Ecto neural progenitor cell (in vitro differentiated cells): ENCODE measurements at places on chromosomes 4 and X.

GRCh38 chr4:52852041-52852440, 10.1 kb upstream of the RASL11B start:
- no peak for DNase-seq

DNA sequence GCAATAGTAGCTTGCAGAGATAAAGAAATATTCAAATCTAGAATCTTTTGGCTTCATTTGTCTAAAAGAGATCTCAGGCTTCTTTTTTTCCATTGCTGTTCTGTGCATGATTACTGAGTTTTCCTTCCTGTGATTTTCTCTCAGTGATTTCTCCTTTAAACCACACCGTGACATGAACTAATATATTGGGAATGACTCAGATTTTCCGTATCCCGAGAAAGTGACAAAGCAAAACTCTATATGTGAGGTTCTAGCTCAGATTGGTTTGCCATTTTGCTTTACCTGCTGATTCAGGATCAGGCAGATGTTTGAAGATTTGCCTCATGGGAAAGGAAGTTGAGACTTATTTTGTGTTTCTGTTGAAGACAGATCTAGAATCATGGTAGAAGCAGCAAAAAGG, 59.4 kb downstream of the MTHFD2L start:
- DNase-seq: no peak

- DNase-seq: no peak
These were observed 392.0 kb downstream of the MAPK10 start for GRCh38 chr4:85967872-85968271.

DNA sequence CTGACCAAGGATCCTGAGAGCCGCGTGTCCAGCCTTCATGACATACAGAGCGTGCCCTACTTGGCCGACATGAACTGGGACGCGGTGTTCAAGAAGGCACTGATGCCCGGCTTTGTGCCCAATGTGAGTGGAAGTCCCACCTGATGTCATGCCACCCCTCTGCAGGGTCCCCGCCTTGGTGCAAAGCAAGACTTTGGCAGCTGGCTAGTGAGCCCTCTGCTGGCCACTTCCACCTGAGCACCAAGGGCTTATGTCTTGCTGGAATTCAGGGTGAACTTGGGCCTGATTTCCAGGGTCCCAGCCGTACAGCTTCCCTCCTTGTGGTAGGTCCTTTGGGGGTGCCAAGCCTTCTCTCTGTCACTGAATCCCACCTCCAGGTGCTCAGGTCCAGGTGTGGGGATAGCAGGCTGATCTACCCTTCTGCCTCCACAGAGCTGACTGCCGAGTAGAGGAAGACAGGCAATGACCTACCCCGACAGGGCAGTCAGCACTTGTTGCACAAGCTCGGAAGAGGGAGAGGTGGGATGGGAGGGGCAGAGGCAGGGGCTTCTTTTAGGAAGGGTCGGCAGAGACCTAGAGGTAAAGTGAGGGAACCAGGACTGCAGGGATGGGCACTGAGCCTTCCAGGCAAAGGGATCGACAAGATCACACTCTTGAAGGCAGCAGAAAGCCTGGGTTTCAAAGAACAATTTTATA, 248.1 kb downstream of the EVC2 start:
- peak; percentile 71 for DNase-seq

DNA sequence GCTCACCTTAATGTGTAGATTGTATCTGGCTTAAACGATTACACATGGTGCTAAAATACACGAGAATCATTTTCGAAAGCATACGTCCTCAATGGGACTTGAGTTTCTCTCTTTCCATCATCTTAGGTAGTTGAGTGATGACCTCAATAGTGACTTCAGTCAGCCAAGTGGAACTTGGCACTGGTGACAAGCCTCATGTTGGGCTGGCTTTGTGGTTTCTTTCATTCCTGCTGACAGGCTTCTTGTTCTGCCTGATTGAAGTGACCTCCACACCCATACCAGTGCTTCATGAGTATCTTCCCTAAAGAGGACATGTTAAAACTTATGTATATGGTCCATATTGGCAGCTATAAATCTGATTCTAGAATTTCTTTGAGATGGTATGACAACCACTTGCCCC, 159.1 kb upstream of the WDR1 start:
- no peak for DNase-seq

DNA sequence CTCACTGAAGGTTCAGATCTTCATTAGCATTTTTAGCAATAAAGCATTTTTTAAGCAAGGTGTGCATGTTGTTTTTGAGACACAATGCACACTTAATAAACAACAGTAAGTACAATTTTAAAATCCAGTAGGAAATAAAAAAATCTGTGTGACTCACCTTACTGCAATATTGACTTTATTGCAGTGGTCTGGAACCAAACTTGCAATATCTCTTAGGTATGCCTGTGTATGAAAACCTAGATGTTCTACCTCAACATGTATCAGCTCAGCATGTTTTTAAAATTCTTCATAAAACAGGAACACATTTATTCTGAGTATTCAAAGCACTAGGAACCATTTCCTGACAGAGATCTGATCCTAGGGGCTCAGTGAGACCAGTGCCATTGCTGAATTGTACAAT, 26.7 kb downstream of the NR0B1 start:
- DNase-seq: no peak

GRCh38 chr4:76435528-76436319, 695 bp downstream of the SHROOM3 start:
- no peak for DNase-seq

DNA sequence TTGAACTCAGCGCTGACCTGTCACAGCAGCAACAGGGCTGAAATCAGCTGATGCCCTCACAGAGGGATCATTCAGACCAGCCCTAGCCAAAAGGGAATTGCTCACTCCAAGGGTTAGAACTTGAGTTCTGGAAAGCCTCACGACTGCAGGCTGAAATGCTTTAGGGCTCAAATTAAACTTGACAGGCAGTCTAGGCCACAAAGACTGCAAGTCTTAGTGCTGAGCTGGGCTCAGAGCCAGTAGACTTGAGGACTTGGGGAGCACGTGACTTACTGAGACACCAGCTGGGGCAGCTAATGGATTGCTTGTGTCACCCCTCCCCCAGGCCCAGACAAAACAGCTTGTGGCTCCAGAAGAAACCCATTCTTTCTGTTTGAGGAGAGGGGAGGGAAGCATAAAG, 119.0 kb upstream of the SLC6A14 start:
- DNase-seq: no peak

DNA sequence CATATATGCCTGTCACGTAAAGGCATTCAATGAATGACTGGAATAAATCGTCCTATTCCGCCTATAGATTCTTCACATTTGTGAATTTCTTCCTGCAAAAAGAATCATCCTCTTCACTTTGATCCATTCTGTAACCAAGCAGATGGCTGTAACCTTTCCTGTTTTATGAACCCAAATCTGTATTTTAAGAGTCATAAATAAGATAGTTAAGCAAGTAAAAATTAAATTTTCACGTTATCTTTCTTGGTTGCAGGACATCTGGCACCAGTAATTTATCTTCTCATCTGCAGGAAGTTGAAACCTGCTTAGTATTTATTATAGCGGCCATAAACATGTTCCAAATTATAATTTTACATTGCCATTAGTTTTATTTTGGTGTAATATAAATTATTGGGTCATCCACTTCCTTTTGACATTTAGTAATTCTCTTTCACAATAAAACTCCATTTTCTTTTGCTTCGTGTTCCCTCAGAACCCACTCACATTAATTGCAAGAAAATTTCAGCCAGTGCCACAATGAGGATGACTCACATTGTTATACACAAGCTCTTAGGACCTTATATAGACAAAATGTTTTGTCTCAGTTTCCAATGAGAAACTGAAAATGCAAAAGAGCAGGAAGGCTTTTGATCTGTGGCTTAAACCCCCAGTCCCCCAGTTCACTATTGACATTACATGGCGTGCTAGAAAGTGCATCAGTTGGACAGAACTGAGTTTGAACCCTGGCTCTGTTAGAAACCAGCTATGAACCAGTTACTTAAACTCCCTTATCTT, 51.1 kb downstream of the TMEM156 start:
- DNase-seq: no peak

DNA sequence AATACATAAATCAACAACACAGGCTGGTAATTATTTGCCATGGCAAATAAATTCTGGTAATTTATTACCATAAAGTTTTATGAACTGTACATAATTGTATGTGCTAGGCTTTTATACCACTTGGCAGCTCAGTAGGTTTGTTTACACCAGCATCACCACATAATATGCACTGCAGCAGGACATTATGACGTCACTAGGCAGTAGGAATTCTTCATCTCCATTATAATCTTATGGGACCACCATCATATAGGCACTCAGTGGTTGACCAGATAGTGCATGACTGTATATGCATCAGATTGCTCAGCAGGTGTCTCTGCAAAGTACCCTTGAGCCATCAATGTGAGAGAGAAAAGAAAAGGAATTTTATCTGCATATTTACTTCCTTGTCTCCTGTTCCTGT, 295.4 kb downstream of the CFAP47 start:
- no peak for DNase-seq

- no peak for DNase-seq
These were observed 39.4 kb upstream of the WDFY3 start for GRCh38 chr4:85005865-85006377.

GRCh38 chrX:27918799-27919198, 62.5 kb downstream of the DCAF8L1 start:
- DNase-seq: no peak

- no peak for DNase-seq
These were observed 20.9 kb downstream of the GPAT3 start for GRCh38 chr4:83556816-83557215.

GRCh38 chr4:92305878-92306520, 2.2 kb downstream of the GRID2 start:
- DNase-seq: peak; percentile 63

DNA sequence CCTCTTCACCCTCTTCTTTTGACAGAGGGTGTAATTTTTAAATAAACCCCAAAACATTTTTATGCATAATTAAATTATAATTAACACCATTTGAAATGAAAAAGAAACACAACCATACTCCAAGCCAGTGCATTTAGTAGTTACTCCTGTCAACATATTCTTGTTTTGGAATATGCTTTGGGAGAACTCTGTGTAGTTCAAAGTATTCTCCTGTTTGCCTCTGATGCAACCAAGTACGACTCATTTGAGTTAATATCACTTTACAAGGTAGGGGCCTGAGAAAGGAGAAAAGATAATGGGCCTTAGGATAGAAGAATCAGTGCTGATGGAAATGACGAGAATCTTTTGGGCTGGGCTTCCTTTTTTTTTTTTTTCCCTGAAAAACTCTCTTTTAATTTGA, 2.7 kb downstream of the PTPN13 start:
- no peak for DNase-seq
